Activated CD4-positive, alpha-beta memory T cell treated with anti-CD3 and anti-CD28 coated beads for 36 hours (primary cell): ENCODE measurements at places on chromosomes 1 and 21. TPM values are rescaled to one million over a fixed set of nuclear protein-coding genes. Genes with fewer than 3 reads are reported as not detected.

- no peak overlapping the region for H3K27ac ChIP-seq
- DNase-seq, result no peak
- H3K36me3 ChIP-seq, result no peaks in the 10 kb centered on the region
- H3K4me1 ChIP-seq, result no peaks in the 10 kb centered on the region
- no peaks in the 10 kb centered on the region for H3K27me3 ChIP-seq
- H3K4me3 ChIP-seq, result no peak overlapping the region
These were observed 31.4 kb downstream of the SLC44A3 start for GRCh38 chr1:94851571-94851970.

DNA sequence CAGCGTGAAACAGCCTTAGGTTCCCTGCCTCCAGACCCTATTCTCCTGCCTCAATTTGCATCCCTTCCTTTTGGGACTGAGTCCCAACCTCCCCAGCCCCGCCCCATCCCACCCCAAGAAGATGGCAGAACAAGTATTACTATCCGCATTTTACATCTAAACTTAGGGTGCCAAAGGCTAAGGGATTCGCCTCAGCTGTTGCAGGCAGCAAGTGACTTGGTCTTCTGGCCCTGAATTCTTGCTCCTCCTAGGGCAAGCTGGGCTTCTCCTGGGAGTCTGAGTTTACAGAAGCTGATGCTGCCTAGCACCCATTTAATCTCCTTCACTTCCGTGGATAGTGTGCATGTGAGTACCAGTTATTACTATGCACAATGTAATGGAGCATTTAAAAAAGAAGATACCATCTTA lies 161.3 kb upstream of the NR5A2 start:
- no peak overlapping the region for H3K4me3 ChIP-seq
- DNase-seq, result no peak
- H3K4me1 ChIP-seq, result no peaks in the 10 kb centered on the region
- no peaks in the 10 kb centered on the region for H3K36me3 ChIP-seq

GRCh38 chr21:29343519-29343918 lies 44.8 kb downstream of the BACH1 start:
- H3K4me1 ChIP-seq, result peaks cover 44% of the 10 kb centered on the region
- H3K27me3 ChIP-seq, result no peaks in the 10 kb centered on the region
- peaks cover 3% of the 10 kb centered on the region for H3K36me3 ChIP-seq
- no peak for DNase-seq
- no peak overlapping the region for H3K27ac ChIP-seq

GRCh38 chr1:40153073-40153770 lies 8.0 kb upstream of the RLF start:
- H3K36me3 ChIP-seq, result no peaks in the 10 kb centered on the region
- peak; percentile 38 for DNase-seq
- H3K4me1 ChIP-seq, result peaks cover 5% of the 10 kb centered on the region
- H3K27me3 ChIP-seq, result peaks cover 3% of the 10 kb centered on the region
- H3K4me3 ChIP-seq, result no peak overlapping the region
- no peak overlapping the region for H3K27ac ChIP-seq

GRCh38 chr1:241924080-241924808 lies 33.3 kb upstream of the BECN2 start:
- no peaks in the 10 kb centered on the region for H3K36me3 ChIP-seq
- no peaks in the 10 kb centered on the region for H3K27me3 ChIP-seq
- DNase-seq, result no peak
- no peak overlapping the region for H3K27ac ChIP-seq

DNA sequence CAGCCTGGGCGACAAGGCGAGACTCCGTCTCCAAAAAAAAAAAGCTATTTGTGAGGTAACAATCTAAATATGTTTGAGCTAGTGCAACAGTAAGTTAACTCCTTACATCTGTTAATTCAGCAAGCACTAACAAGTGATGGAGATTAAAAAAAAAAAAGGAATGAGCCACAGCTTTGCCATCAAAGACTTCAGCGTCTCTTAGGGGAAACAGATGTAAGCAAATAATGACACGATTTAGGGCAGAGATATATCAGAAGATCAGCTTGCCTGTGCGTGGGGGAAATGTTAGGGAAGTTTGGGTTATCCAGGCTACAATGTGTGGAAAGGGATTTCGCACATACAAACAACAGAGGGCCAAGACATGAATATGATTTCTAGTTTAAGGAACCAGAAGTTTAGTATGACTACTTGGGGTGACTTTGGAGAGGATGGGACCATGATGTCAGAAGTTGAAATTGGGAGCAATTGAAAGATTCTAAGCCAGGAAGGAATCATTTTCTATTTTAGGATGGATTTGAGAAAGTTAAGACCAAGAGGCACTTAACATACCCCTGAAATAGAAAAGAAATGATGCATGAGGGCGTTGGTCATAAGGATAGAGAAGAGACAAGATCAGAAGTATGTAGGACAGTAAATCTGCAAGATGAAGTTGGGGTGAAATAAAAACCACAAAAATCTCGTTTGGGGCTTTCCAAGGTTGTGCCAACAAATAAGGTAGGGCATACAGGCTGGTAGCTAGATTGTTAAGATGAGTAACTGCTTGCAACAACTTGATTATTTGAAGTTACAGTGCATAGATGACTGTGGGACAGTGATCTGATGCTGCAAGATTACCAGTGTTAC lies 2.4 kb upstream of the BRWD1 start:
- H3K27me3 ChIP-seq, result no peaks in the 10 kb centered on the region
- DNase-seq, result peak; percentile 18

The OLFML3 gene
- total RNA-seq, result not detected

The GJA9 gene
- not detected for total RNA-seq

The PKP1 gene
- total RNA-seq, result not detected

The SPATA21 gene
- not detected for total RNA-seq
